Activated CD4-positive, alpha-beta T cell treated with anti-CD3 and anti-CD28 coated beads for 1 hour (primary cell): ENCODE measurements at places on chromosomes 3 and 15.

DNA sequence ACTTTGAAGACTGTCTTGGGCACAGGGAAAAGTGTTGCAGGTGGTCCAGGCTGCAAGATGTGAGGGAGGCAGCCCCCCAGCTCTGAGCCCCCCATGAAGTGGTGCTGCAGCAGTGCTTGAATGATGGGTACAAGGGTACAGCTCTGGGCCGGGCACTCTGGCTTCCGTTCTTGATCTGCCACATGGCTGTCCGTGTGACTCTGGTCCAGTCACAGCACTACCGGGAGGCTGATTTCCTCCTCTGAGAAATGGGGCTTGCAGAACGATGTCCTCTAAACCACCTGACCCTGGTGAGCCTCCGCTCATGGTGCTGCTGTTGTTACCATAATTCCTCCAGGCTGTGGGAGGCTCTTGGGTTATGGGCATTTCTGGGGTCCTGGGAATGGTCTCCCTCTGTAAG, 75.1 kb downstream of the FBLN2 start:
- DNase-seq = no peak

DNA sequence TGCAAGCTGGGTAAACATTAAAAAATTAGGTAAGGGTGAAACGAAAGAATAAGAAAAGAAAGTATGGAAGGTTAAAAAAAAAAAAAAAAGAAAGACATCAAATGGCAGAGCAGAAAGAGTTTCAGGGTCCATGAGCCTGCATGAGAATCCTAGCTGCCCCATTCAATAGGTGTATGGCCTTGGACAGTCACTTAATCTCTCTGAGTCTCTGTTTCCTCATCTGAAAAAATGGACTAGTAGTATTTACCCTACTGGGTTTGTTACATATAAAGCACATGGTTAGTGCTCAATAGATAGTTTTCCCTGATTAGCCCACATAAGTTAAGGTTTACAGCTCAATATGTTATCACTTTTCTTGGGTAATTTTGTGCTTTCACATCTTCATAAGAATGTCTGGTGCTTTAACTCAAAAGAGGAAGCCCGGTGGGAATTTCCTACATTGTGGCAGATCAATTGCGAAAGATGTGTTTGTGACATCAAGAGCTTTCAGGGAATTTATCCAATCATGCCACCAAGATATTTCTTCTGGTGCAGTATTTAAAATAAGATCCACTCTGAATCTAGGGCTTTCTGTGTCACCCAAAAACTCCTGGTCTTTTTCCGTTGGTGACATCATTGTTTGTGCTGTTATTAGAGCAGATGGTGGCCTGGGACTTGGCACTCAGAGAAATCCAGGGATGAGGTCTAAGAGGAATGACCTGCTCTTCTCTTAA, 57.2 kb upstream of the UBE2E1 start:
- no peak for DNase-seq

DNA sequence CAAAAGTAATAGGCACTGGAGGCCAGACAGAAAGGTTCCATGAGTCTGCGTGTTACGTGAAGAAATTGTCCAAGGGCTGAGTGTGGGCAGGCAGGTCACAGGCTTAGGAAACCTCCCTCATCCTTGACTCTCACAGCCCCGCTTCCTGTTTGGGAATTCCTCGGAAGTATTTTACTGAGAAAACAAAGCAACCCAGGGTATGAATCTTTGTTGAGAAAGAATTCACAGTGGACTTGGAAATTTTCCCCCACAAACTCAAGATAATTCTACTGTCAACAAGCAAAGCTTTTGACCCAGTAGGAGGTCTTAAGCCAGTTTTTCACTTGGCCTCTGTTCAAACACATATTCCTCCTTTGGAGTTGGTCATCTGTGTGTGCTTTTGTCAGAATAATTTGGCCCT, 377.1 kb upstream of the TPM1 start:
- no peak for DNase-seq

DNA sequence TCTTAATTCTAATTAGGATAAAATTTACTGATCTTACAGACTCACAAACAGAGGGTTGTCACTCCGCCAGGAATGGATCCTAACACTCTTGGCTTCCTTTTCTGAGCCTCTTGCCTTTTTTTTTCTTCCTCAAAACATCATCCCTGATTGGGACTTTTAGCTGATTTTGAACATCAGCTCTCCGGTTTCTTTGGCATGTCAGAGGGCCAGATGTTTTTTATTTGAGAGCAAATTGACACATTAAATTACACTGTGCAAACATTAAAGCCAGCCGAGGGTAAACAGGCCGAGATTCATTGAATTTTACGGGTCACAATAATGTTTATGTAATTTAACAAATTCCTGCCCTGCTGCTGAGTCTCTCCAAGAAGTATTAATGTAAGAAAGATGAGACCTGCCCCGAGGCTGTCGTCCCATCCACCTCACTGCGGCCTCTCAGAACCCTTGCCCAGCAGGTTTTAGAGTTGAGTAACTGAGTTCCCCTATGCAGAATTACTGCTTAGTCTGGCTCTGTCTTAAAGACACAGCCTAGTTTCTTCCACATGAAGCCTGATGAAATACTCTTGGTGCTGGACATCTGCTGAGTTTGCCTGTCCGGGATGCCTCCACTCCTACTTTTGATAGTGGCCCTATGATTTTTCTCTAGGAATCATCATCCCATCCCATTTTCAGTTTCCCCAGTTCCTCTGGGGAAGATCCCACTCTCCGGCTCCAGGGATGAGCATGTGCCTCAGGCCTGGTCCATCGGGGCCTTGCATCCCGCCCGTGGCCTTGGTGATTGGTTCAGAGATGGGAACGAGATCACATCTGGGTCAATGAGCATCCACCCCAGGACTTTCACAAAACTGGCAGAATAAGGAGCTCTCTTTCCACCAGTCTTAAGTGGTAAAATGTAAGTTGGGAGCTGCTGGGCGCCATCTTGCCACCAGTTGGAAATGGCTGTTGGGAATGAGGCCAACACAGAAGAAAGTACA, 226.6 kb upstream of the TLE3 start:
- DNase-seq = no peak

DNA sequence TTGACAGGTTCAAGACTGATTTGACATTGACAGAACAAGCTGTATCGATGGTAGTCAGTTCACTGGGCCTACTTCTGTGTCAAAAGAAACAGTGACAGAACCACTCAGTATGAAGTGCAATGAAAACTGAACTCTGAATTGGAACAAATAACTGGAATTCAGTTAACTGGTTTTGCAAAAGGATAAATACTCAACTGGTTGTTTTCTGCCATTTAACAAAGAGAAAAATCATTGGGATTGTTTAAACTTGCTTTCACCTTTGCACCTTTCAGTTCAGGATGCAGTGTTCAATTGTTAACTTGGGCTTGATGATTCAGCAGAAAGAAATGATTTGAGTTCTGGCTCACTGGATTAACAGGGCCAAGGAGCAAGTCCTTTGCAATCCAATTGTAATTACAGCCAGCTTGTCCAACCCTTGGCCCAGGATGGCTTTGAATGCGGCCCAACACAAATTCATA, 4.9 kb downstream of the BTD start:
- no peak for DNase-seq
